Body of pancreas (tissue), 4 donors: ENCODE measurements at places on chromosomes 12 and 14.

- no peak for DNase-seq
- no peaks in the 10 kb centered on the region for H3K36me3 ChIP-seq
- H3K4me1 ChIP-seq: peaks cover 3% of the 10 kb centered on the region
- no peak overlapping the region for H3K27ac ChIP-seq
Observed at GRCh38 chr14:95452176-95452892, 64.1 kb downstream of the SYNE3 start.

DNA sequence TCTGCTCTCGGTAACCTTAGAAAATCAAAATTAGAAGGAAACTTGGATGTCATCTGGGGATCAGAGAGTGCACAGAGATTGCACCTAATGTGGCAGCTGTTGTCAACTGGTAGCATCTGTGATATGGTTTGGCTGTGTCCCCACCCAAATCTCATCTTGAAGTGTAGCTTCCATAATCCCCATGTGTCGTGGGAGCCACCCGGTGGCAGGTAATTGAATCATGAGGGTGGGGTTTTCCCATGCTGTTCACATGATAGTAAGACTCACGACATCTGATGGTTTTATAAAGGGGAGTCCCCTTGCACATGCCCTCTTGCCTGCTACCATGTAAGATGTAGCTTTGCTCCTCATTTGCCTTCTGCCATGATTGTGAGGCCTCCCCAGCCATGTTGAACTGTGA lies 127.7 kb upstream of the SRRM4 start:
- H3K4me1 ChIP-seq: no peaks in the 10 kb centered on the region
- no peak overlapping the region for H3K4me3 ChIP-seq
- no peaks in the 10 kb centered on the region for H3K27me3 ChIP-seq

DNA sequence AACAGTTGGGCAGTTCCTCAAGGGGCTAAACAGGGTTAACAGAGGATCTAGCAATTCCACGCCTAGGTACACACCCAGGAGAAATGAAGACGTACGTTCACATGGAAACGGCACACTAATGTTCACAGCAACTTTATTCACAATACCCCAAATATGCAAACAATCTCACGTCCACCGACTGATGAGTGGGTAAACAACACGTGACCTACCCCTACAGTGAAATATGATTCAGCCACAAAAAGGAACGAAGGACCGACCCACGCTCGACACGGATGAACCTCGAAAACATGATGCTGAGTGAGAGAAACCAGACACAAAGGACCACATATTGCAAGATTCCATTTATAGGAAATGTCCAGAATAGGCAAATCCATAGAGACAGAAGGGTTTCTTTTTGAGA lies 112.7 kb downstream of the NCOR2 start:
- peaks cover 12% of the 10 kb centered on the region for H3K4me1 ChIP-seq
- no peaks in the 10 kb centered on the region for H3K27me3 ChIP-seq
- H3K36me3 ChIP-seq: no peaks in the 10 kb centered on the region
- no peak overlapping the region for H3K27ac ChIP-seq
- no peak overlapping the region for H3K4me3 ChIP-seq

DNA sequence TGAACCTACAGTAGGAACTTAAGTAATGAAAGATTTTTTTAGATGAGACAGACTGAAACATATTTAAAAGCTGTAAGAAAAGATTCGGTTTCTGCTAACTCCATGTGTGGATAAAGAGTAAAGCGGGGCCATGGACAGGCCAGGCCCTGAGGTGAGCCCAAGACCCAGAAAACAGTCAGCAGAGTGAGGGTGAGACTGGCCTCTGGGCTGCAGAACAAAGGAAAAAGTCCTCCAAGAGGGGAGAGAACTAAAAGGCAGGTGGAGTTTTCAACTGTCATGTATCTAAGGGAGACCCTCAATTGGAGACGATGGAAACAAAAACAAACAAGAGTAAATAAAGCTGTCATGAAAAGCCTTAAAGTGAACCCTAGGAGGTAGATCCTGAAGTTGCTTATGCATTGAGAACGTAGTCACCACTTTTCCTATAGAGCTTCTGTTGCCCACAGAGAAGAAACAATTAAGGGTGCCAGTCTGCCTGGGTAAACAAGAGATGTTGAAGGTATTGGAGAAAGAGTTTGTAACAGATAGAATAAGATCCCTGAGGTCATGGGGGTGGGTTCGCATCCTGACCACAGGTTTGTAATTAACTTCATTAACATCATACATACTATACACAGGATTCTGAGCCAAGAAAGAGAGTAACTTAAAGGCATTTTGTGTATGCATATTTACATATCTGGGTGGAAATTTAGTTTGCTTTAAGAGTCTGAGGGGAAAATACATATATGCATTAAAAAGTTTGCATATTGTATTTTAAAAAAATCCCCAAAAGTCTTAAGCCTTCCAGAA lies 268.7 kb upstream of the PDE3A start:
- no peak overlapping the region for H3K4me3 ChIP-seq
- no peak for DNase-seq
- no peaks in the 10 kb centered on the region for H3K27me3 ChIP-seq
- H3K36me3 ChIP-seq: no peaks in the 10 kb centered on the region
- H3K27ac ChIP-seq: no peak overlapping the region

GRCh38 chr14:76191297-76191696 lies 39.6 kb downstream of the GPATCH2L start:
- no peak overlapping the region for H3K27ac ChIP-seq
- DNase-seq: no peak
- H3K4me1 ChIP-seq: peaks cover 6% of the 10 kb centered on the region
- peaks cover 5% of the 10 kb centered on the region for H3K36me3 ChIP-seq
- H3K27me3 ChIP-seq: no peaks in the 10 kb centered on the region
- H3K4me3 ChIP-seq: no peak overlapping the region

DNA sequence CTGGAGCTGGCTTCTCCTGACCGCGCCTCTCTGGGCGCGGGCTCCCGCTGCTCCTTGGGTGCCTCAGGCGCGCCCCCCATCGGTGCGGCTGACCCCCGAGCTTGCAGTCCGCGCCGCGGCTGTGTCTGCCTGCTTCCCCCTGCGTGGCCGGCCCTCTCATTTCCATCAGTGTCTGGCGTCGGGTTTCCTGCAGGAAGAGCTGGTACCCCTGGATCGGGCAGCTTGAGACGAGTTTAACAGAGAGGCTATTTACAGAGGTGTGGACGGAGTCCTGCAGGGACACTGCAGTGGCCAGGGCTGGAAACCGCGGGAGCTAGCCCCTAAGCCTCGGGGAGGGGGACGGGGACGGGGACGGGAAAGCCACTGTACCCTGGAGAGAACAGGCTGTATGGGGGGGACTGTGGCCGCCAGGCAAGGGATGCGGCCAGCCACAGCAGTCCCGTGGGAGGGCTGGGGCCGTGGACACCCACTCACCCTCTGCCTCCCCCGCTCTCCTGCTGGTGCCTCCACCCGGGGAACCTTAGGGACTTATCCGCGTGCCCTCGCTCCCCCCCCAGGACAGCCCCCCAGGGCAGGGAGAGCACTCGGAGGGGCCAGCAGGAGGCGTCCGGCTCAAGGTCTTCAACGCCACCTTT lies 3.7 kb upstream of the CACNA2D4 start:
- no peak for DNase-seq
- H3K4me1 ChIP-seq: no peaks in the 10 kb centered on the region
- H3K27me3 ChIP-seq: no peaks in the 10 kb centered on the region
- H3K36me3 ChIP-seq: no peaks in the 10 kb centered on the region

- no peak overlapping the region for H3K27ac ChIP-seq
- DNase-seq: no peak
- H3K4me1 ChIP-seq: no peaks in the 10 kb centered on the region
Observed at GRCh38 chr14:21486640-21487087, 9.7 kb downstream of the TOX4 start.

DNA sequence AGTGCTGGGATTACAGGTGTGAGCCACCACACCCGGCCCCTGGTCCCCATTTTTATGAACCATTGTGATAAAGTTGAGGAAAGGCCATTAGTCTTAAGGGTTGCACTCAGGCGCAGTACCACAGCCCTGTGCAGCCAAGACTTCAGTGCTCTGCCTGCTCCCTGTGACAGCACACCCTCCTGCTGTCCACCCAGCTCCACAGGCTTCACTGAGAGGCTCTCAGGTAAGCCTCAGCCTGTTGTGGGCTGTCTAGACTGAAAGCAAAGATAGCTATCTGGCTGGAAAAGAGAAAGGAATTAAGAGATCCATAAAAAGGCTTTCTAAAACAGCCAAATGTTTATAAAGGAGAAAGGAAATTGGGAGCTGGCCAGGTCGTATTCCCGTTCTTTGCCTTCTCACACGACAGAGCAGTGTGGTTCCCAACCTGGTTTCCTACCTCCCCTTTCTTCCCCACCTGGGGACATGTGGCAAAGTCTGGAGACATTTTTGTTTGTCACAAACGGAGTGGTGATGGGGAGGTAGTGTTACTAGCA lies 19.1 kb upstream of the DNM1L start:
- no peak for DNase-seq
- H3K4me3 ChIP-seq: no peak overlapping the region
- no peak overlapping the region for H3K27ac ChIP-seq
- no peaks in the 10 kb centered on the region for H3K27me3 ChIP-seq
- H3K4me1 ChIP-seq: no peaks in the 10 kb centered on the region

DNA sequence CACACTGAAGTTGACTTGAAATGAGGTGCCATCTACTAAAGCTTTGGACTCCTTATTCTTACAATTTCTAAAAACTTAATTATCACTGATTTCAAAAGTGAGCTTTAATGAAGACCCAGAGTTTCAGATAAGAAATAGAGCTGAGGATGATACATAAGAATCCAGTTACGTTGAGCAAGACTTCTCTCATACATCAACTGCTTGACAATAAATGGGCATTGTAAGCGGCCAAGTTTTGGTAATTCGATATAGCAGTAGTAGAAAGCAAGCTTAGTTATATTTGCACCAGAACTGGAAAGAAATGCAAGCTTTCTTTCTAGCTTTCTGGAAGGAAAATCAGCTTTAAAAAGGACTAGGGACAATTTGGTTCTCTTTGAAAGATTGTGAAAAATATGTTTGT lies 1359.6 kb downstream of the FSCB start:
- no peak for DNase-seq
- H3K4me1 ChIP-seq: no peaks in the 10 kb centered on the region
- no peak overlapping the region for H3K27ac ChIP-seq
- H3K36me3 ChIP-seq: no peaks in the 10 kb centered on the region

DNA sequence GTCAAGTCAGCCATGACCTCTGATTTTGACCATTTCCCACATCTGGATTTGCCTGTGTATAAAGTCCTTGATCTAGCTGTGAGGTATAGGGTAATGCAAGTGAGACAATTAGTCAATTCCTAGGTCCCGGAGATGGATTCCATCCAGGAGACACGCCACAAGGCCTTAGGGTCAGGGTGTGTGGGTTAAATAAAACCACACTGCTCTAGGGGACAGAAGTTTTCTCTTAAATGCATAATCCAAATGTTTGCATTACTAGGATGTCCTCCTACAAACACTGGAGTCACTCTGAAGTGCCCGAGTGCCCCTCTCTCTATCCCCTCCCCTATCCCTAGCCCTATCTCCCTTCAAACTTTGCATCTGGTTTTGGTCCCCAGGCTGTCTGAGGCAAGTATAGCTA lies 26.8 kb downstream of the LRIG3 start:
- no peaks in the 10 kb centered on the region for H3K27me3 ChIP-seq
- H3K4me1 ChIP-seq: peaks cover 49% of the 10 kb centered on the region
- H3K4me3 ChIP-seq: no peak overlapping the region
- no peaks in the 10 kb centered on the region for H3K36me3 ChIP-seq
- peak overlapping the region; percentile 6 for H3K27ac ChIP-seq
- DNase-seq: no peak

- no peak overlapping the region for H3K27ac ChIP-seq
- no peak overlapping the region for H3K4me3 ChIP-seq
- no peaks in the 10 kb centered on the region for H3K36me3 ChIP-seq
- no peak for DNase-seq
- H3K4me1 ChIP-seq: no peaks in the 10 kb centered on the region
Observed at GRCh38 chr14:71666571-71667145, 265.6 kb upstream of the RGS6 start.

- H3K27ac ChIP-seq: no peak overlapping the region
- H3K27me3 ChIP-seq: no peaks in the 10 kb centered on the region
- no peaks in the 10 kb centered on the region for H3K4me1 ChIP-seq
- DNase-seq: no peak
- H3K4me3 ChIP-seq: no peak overlapping the region
- no peaks in the 10 kb centered on the region for H3K36me3 ChIP-seq
Observed at GRCh38 chr12:65640489-65640901, 183.8 kb upstream of the HMGA2 start.

DNA sequence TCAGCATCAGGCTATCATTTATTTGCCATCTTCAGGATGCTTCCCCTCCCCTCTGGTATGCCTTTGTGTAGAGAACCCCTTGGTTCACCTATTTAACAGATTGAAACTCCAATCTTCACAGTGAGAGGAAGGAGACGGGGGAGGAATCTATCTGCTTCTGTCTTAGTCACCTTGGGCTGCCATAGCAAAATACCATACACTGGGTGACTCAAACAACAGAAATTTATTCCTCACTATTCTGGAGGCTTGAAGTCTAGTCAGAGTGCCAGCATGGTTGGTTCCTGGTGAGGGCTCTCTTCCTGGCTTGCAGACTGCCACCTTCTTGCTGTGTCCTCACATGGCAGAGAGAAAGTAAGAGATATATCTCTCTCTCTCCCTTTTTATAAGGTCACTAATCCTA lies 13.5 kb upstream of the EML1 start:
- H3K27me3 ChIP-seq: no peaks in the 10 kb centered on the region

DNA sequence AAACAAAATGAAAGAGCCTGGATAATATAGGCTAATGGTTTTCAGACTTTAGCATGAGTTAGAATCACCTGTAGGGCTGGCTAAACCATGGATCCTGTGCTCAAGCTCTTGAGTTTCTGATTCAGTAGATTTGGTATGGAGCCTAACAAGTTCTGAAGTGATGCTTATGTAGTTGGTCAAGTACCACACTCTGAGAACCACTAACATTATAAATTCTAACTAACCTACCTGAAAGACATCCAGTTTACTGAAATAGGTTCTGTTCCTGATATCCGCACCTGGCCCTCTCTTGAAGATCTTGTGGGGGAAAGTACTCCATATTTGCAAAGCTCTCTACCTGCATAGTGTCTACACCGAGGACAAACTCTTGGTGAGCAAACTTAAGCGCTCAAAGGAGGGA lies 59.4 kb upstream of the VSX2 start:
- no peaks in the 10 kb centered on the region for H3K27me3 ChIP-seq
- no peak overlapping the region for H3K4me3 ChIP-seq
- no peaks in the 10 kb centered on the region for H3K4me1 ChIP-seq
- DNase-seq: no peak

DNA sequence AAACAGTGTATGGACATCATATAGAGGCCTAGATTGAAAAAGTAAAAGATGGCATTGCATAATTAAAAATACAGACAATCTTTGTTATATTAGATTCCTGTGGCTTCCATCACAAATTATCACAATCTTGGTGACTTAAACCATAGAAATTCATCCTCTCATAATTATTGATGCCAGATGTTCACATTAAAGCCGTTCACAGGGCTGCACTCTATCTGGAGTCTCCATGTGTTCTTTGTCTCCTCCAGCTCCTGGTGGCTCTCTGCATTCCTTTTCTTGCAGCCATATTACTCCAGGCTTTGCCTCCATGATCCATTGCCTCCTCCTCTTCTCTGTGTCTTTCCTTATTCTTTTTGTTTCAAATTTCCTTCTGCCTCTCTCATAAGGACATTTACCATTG lies 875.7 kb upstream of the USP15 start:
- H3K27me3 ChIP-seq: no peaks in the 10 kb centered on the region
- no peak overlapping the region for H3K27ac ChIP-seq
- no peak overlapping the region for H3K4me3 ChIP-seq
- DNase-seq: no peak
- no peaks in the 10 kb centered on the region for H3K36me3 ChIP-seq
- no peaks in the 10 kb centered on the region for H3K4me1 ChIP-seq

GRCh38 chr12:129570796-129571400 lies 332.9 kb downstream of the TMEM132D start:
- H3K27me3 ChIP-seq: no peaks in the 10 kb centered on the region
- DNase-seq: no peak
- no peak overlapping the region for H3K4me3 ChIP-seq
- H3K27ac ChIP-seq: no peak overlapping the region
- H3K36me3 ChIP-seq: no peaks in the 10 kb centered on the region
